Activated CD4-positive, alpha-beta T cell treated with anti-CD3 and anti-CD28 coated beads, Interleukin-2, amount 10 ng/mL, durations not matched to agents 7 days and 5 days (primary cell): ENCODE measurements at places on chromosomes 4 and X. TPM values are rescaled to one million over a fixed set of nuclear protein-coding genes. Genes with fewer than 3 reads are reported as not detected.

DNA sequence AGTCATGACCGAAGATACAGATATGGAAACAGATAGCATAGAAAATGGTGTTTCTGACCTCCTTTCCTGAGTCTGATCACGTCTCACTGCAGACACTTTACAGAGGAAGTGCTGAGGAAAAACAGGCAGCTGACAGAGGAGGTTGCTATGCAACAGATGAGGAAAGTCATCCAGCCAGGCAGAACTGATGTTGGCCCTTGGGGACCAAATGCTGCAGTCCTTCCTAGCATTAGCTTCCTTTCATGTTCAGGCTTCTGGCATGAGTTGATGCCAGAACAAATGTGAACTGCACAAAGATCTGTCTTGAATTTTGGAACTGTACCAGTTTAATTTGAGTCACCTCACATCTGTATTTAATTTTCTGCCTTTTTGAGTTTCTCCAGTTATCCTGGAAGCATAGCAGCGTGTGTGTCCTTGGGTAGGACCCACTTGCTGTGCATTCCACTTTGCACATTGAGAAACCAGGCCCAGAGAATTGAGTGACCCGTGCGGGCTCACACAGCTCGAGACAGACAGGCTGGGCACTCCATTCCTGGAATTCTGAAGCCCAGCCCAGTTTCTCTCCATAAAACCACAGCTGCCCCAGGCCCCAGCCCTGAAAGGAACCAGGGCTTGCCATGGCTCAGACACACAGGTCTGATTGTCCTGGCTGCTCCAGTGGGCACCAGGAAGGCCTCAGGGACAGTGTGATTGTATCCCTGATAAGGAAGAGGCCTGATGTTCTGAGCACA is 1.4 kb upstream of the MAGED1 start:
- no peak for DNase-seq

- DNase-seq = no peak
These were observed 157.6 kb downstream of the RASL11B start for GRCh38 chr4:53019485-53020382.

GRCh38 chrX:46683048-46683447 is 75.9 kb downstream of the SLC9A7 start:
- no peak for DNase-seq

DNA sequence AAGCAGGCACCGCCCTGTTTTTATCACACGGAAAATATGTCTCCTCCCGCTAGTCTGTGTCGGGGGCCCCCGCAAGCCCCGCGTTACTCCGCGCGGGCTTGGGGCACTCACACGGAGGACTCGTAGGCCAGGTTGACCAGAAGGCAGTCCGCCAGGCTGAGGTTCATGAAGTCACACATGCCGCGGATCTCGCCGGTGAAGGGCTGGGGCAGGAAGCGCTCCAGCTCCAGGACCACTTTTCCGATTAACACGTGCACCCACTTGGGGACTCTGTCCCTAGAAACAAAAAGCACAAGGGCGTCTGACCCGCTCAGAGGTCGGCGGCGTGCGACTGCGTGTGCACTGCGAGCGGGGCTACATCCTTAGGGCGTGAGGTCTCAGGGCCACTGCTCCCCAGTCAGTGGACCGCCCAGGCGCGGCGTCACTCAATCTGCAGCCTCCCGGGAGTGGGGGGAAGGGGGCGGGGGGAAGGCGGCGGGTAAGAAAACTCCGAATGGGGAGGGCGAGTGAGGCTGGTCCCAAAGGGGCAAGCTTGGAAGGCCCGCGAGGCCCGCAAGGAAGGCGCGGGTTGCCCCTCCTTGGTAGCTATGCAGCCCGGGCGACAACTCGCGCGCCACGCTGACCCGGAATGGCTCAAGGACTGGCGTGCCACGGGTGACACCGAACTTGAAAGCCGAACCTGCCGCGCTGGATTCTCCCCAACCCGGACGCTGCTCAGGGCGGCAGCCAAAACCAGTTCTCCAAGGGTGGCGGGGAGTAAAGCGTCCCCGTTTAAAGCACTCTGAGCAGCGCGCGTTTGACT is 722 bp downstream of the NAAA start:
- DNase-seq = peak; percentile 81

- no peak for DNase-seq
These were observed 126.6 kb downstream of the NPNT start for GRCh38 chr4:106021737-106022410.

- peak; percentile 52 for DNase-seq
These were observed 25.8 kb downstream of the ADRA2C start for GRCh38 chr4:3791910-3792542.

DNA sequence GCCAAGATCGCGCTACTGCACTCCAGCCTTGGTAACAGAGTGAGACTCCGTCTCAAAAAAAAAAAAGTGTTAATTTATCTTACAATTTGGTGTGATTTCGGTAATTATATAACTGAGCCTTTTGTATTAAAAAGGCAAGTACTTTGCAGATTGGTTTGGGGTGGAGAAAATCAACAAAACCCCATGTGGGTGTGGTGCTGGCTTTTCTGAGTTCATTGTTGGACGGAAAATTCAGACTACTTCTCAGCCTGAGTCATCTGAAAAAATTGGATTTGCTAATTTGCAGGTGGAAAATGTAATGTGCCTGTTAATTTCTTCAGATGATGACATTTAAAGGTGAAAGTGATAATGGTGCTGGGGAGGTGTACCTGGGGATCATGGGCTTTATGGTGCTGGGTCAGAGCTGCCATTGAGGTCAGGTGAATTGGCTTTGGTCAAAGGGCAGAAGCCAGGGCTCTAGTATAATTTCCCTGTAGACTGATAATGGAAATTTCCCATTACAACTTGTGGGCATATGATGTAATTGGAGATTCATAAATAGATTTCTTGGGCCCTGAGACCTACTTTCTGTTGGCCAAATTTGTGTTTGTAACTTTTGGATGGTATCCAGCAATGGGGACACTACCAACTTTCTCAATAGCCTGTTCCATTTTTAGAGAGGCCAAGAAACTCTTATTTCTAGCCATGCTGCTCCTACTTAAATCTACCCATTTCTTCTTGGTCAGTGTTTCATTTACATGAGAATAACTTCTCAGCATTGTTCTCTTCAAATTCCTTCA is 74.3 kb upstream of the TEX13D start:
- no peak for DNase-seq

DNA sequence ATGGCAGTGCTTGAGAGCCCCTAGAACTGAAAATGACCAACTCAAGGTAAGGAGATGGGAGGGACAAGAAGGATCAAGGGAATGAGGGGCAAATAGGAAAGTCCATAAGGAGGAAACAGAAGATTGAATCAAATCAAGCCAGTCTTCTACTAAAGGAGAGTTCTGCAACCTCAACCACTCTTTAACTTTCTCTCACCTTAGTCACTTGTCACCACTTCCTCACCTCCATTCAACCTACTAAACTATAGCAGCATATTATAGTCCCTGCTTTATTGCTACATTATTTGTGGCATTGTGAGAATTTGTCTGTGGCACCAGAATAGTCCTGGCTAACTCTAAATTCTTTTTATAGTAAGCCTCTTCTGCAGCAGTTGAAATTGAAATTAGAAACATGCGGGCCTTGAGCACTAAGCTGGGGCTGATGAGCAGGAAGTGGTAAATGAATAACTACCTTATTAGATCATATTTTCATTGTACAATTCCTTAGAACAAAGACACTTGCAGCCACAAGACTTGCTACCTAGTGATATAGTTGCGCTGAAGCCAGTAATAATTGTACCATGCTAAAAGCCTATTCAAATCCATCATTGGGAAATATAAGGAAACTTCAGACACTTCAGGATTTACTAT is 336.9 kb downstream of the ZNF674 start:
- no peak for DNase-seq

DNA sequence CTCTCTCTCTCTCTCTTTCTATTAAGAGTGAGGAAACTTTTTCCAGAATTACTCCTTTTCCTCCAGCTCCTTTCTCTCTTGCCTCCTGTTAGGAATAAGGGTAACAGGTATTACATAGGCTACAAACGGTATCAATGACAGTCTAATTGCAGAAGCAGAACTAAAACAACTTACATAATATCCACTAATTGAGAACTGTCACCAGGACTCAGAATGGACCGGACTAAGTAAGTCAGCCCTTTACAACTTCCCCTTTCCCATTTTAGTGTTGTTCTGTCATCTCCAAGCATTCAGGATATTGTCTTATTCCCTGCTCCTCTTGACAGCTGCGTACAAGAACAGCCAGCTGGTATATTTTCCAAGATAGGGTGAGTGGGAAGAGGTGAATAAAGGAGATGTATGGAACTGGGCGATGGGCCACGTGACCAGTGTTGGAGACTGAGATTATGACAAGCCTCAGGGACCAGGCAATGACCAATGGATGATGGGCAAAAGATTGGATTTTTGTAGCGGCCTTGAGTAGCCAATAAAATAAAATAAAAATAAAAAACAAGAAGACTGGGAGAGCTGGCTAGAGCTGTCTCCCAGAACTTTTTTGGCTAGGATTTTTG is 2.3 kb upstream of the FNIP2 start:
- DNase-seq = no peak

DNA sequence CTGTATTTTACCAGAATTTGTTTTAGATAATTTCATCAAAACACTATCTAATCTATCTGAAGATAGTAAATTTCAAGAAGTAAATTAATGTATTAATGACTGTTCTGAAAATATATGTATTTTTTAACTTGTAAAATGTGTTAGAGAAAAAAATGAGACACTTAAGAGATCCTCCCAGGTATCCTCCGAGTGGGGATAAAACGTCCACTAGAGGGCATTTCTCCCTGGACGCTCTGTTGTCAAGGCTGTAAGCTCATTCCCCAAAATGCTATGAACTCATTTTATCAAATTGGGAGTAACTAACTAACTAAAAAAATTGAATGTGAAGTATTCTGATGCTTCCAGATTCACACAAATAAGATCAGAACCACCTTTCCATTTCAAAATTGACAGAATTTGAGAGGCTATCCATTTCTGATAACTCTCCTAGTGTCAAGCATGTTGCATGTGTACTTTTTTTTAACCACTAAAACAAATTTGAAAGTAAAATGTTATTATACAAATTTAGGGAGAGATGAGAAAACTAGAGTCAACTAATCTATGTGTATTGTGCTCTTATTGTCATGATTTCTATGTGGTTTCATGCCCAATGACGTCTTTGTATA is 337.3 kb upstream of the HS3ST1 start:
- peak; percentile 17 for DNase-seq

DNA sequence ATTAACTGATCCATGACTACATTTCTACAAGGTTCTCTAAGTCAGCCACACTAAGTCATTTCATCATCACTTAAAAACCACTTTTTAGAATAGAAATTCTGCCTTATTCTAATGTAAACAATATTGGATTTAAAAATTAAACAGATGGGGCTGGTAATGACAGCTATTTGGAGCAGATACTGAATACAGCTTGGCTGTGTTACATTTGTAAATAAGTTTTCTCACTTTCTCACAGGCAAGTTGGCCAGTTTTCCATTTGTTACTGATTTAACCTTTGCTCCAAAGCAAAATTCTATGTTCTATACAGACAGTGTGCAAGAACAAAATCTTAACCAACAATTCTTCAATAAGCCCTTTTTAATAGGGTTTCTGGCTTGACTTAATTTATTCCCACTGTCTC is 370.7 kb downstream of the GRIA2 start:
- DNase-seq = no peak

DNA sequence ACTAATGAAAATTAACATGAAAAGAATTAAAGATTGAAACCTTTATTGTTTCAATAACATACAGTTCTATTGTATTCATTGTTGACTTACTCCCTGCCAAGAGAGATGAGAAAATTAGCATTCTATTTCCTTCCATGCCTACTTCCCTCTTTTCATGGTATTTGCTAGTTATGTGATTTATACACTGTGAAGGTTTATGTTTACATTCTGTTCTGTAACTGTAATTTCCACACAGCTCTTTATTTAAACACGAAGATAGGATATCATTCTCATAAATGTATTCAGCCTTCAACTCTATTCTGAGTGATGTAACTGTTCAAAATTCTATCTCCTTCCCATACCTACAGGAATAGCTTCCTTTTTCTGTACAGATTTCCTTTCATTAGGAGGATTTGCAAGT is 6.6 kb downstream of the CCDC110 start:
- no peak for DNase-seq

DNA sequence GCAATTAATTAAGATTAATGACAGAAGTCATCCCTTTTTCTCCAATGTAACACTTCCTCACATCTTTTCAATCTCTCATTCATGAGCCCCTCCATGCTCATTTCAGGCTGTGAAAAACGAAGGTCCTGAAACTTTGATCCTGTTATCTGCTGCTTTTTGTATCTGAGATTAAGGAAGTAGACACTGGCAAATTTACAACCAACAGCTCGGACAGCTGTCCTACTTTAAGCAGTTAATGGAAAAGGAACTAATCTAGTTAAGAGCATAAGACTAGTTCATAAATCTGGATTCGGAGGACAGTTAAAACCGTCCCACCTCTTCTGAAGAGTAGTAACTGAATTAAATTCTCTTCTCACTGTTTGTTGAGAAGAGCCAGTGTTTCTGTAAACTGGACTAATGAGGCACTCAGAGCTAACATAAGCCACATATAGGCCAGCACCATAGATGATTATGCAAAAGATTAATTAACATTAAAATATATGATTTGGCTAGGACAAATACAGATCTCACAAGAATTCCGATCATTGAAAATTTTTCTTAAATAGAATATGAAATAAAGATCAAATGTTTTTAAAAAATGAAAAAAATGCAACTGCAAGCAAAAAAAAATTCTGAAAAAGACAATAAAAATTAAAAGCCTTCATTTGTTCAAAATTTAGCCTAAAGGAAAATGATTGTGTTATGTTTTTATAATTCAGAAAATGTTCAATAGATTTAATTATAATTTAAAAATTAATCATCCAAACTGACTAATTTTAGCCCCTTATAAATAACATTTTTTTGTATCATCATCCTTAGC is 114.4 kb downstream of the ANTXR2 start:
- no peak for DNase-seq

DNA sequence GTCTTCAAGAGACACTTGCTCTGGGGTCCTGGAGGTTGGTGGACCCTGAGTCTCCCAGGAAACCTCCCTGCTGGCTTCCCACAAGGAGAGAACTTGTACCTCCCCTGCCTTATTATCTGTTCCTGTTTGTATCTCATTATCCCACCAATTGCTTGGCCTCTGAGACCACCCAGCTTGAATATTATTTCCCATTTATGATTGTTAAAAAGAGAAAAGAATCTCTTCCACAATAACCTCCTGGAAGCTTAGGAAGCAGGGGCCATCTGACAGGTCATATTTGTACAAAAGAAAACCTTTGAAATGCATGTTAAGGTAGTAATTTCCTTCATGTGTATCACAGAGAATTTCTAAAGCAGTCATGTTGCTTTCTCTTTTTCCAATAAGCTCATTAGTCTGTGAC is 239.5 kb downstream of the FBXW7 start:
- DNase-seq = no peak

Gene NPY2R
- not detected for total RNA-seq

Gene MAGEB1
- not detected for total RNA-seq

Gene CYBB
- not detected for total RNA-seq

Gene MAGEA9B
- not detected for total RNA-seq

Gene VEGFC
- not detected for total RNA-seq

Gene DSPP
- not detected for total RNA-seq

Gene EGF
- not detected for total RNA-seq

Gene SHROOM4
- total RNA-seq = not detected

Gene ANOS1
- total RNA-seq = not detected

Gene PROM1
- not detected for total RNA-seq

Gene POU3F4
- not detected for total RNA-seq

Gene P2RY4
- total RNA-seq = 0.12 TPM
